Pancreas (tissue), 10 donors: ENCODE measurements at places on chromosomes 3 and 15. TPM values are rescaled to one million over a fixed set of nuclear protein-coding genes. Genes with fewer than 3 reads are reported as not detected.

The CLDN18 gene
- polyA plus RNA-seq: not detected

GRCh38 chr3:37214076-37214475 is 39.7 kb upstream of the LRRFIP2 start:
- no peaks in the 10 kb centered on the region for H3K36me3 ChIP-seq
- no peak overlapping the region for H3K4me3 ChIP-seq
- H3K27me3 ChIP-seq: no peaks in the 10 kb centered on the region
- no peak for DNase-seq

DNA sequence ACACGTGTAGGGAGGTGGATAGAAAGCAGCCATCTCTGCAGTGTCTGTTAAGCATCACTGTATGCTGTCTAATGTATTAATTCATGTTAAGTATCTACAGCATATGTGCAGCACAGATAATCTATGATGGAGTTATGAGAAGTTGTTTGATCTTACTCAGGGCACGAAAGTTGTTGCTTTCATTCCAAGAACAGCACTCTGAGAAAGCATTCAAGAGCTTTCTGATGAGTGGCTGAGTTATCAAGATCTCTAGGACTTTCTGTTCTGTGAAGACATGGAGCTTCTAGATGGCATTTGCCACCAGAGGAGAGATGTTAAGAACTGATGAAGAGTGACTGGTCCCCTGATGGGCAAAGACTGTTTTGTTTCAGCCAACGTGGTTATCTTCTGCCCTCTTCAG is 22.6 kb upstream of the TPRG1 start:
- no peak overlapping the region for H3K4me3 ChIP-seq
- no peaks in the 10 kb centered on the region for H3K4me1 ChIP-seq
- H3K27me3 ChIP-seq: no peaks in the 10 kb centered on the region
- H3K27ac ChIP-seq: no peak overlapping the region

DNA sequence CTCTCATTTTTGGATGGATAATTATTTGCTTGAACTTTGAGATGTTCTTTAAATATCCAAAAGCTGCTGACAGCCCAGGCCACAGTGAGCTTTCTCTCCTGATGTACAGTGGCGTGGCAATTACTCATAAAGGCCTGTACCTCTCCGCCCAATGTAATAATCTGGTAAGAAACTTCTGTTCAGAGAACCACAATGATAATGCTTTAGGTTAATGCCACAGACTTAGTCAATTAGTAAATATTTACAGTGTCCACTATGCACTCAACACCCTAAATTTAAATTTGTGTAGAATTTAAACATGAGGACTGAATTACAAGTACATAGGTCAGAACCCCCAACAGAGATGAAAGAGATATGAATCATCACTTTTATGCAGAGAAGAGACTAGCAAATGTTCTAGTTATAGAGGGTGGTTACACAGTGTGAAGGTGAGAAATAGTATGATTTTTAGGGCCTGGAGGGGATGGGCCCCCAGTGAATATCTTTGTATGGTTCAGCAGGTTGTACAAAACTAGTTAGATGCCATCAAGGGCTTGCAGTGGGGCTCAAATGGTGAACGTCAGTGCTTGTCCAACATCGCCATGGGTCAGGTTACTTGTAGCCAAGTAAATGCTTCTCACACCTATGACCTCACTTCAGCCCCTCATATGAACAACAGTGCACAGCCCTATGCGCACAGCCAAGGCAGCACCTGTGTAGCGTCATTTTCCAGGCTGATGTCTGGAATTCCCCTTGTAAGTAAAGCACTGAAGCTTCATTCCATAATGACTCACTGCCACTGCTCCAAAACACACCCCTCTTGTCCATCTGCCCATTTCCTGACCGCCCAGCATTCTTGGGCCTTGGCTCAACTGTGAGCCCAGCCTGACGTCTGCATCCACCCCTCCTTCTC is 13.3 kb downstream of the ABHD2 start:
- no peak overlapping the region for H3K4me3 ChIP-seq
- no peaks in the 10 kb centered on the region for H3K27me3 ChIP-seq
- no peak overlapping the region for H3K27ac ChIP-seq
- H3K4me1 ChIP-seq: peaks cover 62% of the 10 kb centered on the region

DNA sequence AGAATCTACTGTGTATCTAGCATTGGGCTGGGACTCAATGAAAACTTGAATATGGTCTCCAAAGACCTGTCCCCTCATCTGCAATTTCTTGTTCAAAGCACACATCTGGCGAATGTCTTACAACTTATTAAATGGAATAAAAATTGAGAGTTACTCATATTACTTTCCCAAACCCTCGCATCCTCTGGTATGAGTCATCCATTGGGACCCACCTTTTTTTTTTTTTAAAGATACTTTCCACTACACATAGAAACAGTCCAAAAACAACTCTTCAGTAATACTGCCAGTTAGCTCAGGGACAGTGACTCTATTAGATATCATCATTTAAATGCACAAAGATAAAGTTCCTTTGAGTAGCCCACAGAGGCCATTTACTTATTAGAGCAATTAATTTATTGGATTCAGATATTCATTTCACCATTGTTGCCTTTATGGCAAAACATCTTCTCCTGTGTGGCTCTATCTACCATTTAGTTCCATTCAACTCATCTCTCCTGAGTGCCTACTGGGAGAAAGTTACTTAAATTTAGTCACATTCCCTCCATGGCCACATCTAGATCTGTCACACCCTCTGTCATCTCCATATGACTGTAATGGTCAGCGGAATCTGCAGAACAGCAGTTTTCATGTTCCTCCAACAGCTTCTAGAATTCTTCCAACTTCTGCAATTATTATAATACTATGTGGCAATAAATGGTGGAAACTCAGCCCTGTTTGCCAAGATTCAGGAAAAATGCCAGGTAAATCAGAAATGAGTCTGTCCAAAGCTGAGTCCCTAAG is 77.9 kb upstream of the ARHGEF3 start:
- DNase-seq: no peak
- H3K4me1 ChIP-seq: no peaks in the 10 kb centered on the region
- no peaks in the 10 kb centered on the region for H3K36me3 ChIP-seq
- no peak overlapping the region for H3K27ac ChIP-seq
- no peak overlapping the region for H3K4me3 ChIP-seq

The FAM3D gene
- 0.68 TPM for polyA plus RNA-seq

DNA sequence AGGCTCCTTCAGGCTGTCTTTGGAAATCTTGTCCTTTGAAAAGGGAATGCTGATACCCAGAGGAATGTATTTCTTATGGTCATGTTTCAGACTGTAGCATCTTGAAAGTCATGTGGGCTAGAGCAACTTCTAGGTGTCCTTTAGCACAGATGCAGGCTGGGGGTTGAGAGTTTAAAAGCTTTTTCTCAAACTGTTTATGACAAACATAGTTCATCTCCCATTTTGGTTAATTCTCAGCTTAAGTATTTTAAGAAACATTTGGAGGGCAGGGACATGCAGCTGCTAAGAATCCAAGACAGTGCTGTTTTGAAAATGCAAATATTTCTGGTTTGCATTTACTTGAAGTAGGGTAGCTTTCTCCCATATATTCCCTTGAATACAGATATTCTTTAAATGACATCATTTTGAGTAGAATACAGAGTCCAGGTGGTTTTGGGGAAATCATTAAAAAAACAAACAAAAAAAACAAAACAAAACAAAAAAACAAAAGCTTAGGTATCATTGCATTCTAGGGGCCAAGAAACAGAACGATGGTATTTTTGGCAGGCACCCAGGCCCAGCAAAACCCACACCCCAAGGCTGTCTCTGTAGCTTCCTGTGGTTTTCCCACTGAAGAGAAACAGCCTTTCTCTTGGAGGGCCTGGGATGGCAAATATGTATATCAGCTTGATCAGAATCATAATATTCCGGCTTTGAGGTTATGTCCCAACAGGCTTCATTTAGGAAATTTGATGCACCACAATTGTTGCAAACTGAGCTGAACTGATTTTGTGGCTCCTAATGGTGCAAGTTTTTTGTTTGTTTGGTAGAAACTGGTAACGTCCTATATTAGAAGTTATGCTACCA is 120.0 kb downstream of the ATG7 start:
- no peak overlapping the region for H3K4me3 ChIP-seq
- H3K27ac ChIP-seq: no peak overlapping the region
- DNase-seq: no peak
- peaks cover 5% of the 10 kb centered on the region for H3K4me1 ChIP-seq

DNA sequence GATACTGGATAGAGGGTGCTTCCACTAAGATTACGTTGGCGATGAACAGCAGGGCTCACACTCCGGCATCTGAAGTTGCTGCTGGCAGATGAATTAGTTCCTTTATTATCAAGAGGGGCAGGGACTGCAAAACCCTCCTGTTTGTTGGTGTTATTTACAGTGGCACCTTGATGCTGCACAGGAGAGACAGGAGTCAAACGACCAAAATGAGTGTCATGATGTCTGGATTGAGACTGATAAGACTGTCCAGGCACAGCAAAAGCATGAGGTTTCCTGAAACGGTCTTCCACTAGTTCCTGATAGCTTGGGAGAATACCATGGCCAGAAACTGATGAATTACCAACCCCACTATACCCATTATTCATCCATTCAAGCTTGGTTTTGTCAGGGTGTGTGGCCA is 100.8 kb upstream of the NEDD4 start:
- no peaks in the 10 kb centered on the region for H3K27me3 ChIP-seq
- no peak overlapping the region for H3K4me3 ChIP-seq
- H3K4me1 ChIP-seq: no peaks in the 10 kb centered on the region
- H3K27ac ChIP-seq: no peak overlapping the region
- peaks cover 16% of the 10 kb centered on the region for H3K36me3 ChIP-seq
- DNase-seq: no peak

The GHSR gene
- polyA plus RNA-seq: 0.85 TPM

- H3K36me3 ChIP-seq: no peaks in the 10 kb centered on the region
- no peaks in the 10 kb centered on the region for H3K4me1 ChIP-seq
- no peak for DNase-seq
- no peak overlapping the region for H3K4me3 ChIP-seq
- no peak overlapping the region for H3K27ac ChIP-seq
Observed at GRCh38 chr3:16186565-16186964, 12.1 kb downstream of the GALNT15 start.

The NEDD4 gene
- 1.4 TPM for polyA plus RNA-seq

The THRB gene
- 2.1 TPM for polyA plus RNA-seq

DNA sequence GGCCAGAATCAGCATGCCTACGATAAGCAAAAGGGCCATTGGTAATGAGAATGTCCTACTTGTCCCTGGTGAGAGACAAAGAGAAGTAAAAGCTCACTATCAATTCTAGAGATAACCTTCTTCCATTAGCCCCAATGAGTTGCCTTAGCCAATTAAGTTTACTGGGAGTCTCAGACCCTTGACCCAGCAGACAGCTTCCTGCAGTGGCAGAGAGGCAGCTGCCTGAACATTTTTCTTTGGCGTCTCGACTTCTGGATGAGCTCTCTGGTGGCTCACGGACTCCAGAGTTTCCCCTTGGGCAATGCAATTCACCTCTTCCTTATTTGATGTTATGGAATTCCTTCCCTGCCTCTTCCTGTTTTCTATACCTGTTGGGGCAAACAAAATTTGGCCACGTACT is 1034.4 kb downstream of the NAALADL2 start:
- no peak overlapping the region for H3K4me3 ChIP-seq
- DNase-seq: no peak
- no peaks in the 10 kb centered on the region for H3K36me3 ChIP-seq
- H3K4me1 ChIP-seq: no peaks in the 10 kb centered on the region
- no peaks in the 10 kb centered on the region for H3K27me3 ChIP-seq
- no peak overlapping the region for H3K27ac ChIP-seq
